ENCODE measurements at places on chromosomes 16 and 17.

GRCh38 chr17:43020030-43020621 is 2.1 kb downstream of the VAT1 start:
- DNase-seq, result no peak

GRCh38 chr16:15518381-15519351 is 84.3 kb downstream of the BMERB1 start:
- DNase-seq, result no peak

DNA sequence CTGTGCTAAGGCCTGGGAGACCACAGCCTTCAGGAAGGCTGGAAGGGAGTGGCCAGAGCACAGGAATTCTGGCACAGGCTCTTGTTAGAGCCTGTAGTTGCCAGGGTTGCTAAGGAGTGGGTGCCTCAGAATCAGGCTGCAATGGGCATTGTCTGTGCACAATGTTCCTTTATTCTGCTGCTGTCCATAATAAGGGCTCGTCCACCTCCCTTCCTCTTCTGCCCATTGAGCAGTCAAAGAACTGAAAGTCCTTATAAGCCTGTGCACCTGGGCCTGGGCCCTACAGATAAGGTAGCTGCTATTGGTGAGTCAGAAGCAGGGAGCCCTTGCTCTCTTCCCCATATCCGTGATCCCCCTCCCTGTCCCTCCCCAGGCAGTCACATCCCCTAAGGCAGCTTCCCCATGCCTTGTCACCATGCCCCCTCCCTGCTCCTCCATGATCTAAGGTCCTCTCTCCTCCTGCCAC is 5.4 kb upstream of the CNGB1 start:
- DNase-seq, result no peak

DNA sequence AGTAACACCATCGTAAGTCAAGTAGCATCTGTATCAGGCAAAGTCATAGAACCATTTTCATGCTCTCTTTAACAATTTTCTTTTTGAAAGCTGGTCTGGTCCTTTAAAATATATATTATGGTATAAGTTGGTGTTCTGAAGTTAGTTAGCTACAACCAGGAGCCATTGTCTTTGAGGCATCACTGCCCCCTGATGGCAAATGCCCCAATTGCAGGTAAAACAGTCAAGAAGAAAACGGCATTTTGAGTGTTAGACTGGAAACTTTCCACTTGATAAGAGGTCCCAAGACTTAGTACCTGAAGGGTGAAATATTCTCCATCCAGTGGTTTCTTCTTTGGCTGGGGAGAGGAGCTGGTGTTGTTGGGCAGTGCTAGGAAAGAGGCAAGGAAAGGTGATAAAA is 14.1 kb downstream of the TP53 start:
- DNase-seq, result no peak

- DNase-seq, result no peak
Measured at GRCh38 chr17:48575673-48576478, 2.3 kb downstream of the HOXB4 start.

GRCh38 chr16:59743504-59743903 is 1009.4 kb upstream of the GOT2 start:
- no peak for DNase-seq

GRCh38 chr16:28010671-28011070 is 52.8 kb downstream of the GSG1L start:
- no peak for DNase-seq

GRCh38 chr16:83355570-83356218 is 452.1 kb upstream of the HSBP1 start:
- no peak for DNase-seq

DNA sequence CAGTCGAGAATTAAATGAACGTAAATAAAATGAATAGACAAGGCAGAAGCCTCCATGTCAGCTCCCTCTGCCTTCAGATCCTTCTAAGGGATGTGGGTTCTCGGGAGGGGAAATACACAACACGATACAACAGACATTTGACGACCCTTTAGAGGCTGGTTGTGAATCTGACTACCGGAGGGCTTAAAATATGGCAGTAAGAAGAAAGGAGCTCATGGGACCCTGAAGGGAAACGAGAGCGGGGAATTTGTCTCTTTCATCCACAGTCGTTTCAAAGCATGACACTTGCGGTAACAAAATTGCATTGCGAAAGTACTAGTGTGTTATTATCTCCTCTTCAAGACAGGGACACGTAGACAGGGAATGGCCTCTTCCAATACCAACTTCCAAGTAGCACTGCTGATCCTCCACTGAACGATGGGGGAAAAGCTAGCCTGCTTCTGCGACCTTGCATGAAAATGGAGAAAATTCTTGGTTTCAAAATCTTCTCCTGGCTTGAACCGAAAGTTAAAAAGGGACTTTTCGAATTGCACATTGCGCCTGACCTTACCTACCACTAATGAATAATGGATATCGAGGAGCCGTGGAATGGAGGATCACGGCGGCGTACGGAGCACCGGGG is 1.2 kb upstream of the TNRC6C start:
- DNase-seq, result no peak

DNA sequence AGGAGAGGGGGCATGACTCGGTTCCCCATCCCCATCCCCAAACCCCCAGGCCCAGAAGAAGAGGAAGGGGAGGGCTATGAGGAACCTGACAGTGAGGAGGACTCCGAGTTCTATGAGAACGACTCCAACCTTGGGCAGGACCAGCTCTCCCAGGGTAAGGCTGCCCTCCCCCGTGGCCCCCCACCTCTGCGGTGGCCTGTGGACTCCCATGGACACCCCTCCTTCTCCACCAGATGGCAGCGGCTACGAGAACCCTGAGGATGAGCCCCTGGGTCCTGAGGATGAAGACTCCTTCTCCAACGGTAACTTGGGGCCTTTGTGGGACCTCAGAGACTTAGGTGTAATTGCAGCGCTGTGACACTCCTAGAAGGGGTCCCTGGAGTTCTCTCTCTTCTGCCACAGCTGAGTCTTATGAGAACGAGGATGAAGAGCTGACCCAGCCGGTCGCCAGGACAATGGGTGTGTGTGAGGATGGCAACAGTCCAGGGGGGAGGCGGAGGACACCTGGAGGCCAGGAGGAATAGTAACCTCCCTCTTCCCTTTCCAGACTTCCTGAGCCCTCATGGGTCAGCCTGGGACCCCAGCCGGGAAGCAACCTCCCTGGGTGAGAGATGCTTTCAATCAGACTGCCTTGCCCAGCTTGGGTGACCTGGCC is 5.6 kb downstream of the CD19 start:
- no peak for DNase-seq

DNA sequence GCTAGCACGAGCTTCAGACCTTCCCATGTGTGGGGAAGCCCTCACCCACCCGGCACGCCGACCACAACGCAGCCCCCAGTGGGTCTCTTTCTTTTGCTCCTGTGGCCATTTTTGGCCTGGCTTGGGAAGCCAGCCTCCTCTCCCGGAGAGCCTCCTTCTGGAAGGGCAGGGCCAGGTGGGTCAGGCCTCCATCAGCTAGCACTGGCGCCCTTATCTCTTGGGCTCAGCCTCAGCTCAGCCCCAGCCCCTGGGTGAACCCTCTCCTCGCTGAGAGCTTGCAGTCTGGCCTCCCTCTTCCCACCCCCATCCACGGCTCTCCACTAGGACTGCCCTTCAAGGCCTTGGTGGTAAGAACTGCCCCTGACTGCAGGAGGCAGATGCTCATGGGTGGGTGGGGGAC is 14.7 kb upstream of the JPH3 start:
- DNase-seq, result no peak

GRCh38 chr16:11530171-11530940 is 56.4 kb downstream of the LITAF start:
- no peak for DNase-seq

- no peak for DNase-seq
Measured at GRCh38 chr16:27644165-27644564, 94.2 kb downstream of the KATNIP start.

- DNase-seq, result no peak
Measured at GRCh38 chr17:63675231-63675606, 24.7 kb downstream of the LIMD2 start.

- no peak for DNase-seq
Measured at GRCh38 chr17:14007951-14008350, 61.4 kb upstream of the COX10 start.

DNA sequence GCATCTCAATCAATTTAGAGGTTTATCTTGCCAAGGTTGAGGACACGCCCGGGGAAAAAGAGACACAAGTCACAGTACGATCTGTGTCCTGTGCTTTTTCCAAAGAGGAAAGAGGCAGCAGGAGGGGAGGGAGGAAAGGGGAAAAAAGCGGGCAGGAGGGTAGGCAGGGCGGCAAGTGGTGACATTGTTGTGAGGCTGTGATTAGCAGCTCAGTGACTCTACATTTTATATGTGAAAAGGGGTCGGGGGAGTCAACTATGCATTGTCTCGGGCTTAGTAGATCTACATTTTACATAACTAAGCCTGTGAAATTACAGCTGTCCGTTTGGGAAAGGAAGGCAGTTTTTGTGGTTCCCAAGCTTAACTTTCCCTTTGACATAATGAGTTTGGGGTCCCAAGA is 22.2 kb upstream of the RIPOR1 start:
- no peak for DNase-seq

DNA sequence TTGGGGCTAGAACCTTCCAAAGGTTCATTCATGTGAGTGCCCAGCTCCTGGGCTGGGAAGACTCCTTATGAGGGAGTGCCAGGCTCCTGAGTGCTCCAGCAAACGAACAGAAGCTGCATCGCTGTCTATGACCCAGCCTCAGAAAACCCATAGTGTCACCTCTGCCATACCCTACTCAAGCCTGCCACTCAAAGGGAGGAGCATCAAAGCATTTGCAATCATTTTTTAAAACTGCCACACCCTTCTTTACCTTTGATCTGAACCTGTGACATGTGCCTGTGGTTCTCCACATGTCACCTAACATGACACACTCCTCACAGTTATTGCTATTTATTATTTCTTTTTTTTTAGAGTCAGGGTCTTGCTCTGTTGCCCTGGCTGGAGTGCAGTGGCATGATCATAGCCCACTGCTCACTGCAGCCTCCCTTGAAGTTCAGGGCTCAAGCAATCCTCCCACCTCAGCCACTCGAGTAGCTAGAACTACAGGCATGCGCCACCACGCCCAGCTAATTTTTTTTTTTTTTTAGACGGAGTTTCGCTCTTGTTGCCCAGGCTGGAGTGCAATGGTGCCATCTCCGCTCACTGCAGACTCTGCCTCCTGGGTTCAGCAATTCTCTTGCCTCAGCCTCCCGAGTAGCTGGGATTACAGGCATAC is 7.3 kb upstream of the KDM8 start:
- no peak for DNase-seq

GRCh38 chr17:63993368-63993985 is 4.7 kb upstream of the PRR29 start:
- DNase-seq, result no peak

DNA sequence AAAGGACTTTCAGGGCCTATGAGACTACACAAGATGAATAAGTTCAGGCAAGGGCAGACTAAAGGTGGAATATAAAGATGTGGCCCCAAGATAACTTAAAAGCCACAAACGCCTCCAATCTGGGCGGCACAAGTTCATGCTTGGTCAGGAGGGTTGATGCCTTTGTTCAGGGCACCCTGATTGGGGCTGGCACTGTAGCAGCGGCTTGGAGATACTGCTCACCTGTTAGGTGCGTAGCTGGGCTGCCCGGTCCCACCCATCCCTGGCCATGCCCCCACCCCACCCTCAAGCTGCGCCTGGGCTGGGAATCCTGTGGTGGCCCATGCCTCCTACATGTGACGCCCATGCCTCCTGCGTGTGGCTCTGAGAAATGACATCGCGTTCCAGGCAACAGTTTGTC is 12.5 kb upstream of the SLC13A2 start:
- DNase-seq, result no peak

GRCh38 chr17:57553991-57554825 is 190.9 kb downstream of the CCDC182 start:
- no peak for DNase-seq

GRCh38 chr17:73546114-73546513 is 98.1 kb downstream of the SDK2 start:
- no peak for DNase-seq

DNA sequence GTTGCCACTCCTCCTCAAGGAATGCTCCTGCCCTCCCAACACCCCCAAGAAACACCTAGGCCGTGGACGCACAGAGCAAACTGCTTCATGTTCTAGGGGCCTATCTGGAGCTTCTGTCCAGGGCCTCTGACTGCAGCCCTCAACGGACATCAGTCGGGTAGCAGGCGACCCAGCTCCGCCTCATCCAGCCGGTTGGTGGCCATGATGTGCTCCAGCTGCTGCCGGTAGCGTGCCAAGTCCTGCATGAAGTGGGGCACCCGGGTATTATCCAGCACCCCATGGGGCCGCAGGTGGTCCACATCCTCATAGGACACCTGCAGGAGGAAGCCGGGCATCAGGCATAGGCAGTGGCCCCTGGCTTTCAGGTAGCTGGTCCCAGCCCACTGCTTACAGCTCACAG is 6.3 kb downstream of the NOL3 start:
- DNase-seq, result no peak

DNA sequence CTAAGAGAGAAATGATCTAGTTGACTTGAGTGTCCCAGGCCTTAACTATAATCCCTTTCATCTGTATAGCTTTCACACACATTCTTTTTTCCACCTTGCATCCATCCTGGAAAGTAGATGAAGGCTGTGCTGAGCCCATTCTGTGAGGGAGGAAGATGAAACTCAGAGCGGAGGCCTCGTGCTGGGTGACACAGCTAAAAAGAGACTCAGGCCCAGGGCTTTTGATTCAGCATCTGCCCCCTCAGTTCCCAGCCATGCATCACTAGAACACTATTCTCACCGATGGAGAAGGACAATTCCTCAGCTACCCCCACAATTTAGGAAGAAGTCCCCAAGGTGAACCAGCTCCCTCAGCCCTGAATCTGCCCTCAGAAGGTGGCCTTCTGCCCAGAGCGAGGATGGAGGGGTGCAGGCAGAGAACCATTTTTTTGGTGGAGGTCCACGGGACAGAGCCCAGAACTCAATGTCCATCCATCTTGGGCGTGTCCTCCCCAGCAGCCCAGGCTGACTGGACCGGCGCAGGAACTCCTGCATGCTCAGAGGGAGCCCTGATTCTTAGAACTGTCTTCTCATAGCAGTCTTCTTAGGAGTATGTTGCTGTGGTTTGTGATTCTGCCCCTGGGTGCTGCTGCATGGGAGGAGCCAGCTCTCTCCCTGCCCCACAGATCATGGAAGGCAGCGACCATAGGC is 5.8 kb upstream of the MYCBPAP start:
- no peak for DNase-seq

- DNase-seq, result no peak
Measured at GRCh38 chr17:79883202-79883601, 44.0 kb upstream of the CBX4 start.

DNA sequence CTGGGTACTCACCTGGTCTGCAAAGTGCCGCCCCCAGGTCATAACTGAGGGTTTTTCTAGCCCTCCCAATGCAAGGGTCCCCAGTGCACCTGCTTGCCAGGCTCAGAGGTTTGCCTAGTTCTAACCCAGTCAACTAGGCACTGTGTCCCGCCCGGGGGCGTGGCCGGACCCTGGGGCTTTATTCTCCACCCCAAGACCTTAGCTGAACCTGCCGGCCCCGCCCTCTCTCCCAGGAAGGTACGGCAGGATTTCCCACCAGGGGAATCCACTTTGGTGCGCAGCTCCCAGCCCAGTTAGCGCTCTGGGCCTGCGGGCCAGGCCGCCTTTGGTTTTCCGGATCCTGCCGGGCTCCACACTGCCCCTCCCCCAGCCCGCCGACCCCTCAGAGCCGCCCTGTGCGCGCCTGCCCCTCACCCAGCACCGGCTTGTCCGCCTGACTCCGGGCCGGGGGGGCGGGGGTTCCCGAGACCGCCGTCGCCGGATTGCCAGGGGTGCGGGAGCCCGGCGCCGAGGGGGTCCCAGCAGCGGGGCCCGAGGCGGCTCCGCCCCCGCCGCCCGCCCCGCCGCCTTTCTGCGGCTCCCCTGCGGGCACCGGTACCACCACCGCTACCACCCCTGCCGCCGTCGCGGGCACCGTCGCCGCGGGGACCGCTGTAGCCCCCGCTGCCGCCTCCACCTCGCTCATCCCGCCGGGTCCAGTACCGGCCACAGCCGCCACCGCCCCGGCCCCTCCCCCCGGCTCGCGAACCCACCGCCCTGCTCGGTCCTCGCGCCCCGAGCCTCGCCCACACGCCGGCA is 424 bp downstream of the YBX2 start:
- no peak for DNase-seq

Measured in BJ (cell line).